ENCODE measurements at places on chromosomes 12 and 14.

- DNase-seq = no peak
Observed at GRCh38 chr14:56422703-56423213, 156.8 kb upstream of the TMEM260 start.

GRCh38 chr12:23987046-23987445, 37.6 kb upstream of the SOX5 start:
- no peak for DNase-seq

DNA sequence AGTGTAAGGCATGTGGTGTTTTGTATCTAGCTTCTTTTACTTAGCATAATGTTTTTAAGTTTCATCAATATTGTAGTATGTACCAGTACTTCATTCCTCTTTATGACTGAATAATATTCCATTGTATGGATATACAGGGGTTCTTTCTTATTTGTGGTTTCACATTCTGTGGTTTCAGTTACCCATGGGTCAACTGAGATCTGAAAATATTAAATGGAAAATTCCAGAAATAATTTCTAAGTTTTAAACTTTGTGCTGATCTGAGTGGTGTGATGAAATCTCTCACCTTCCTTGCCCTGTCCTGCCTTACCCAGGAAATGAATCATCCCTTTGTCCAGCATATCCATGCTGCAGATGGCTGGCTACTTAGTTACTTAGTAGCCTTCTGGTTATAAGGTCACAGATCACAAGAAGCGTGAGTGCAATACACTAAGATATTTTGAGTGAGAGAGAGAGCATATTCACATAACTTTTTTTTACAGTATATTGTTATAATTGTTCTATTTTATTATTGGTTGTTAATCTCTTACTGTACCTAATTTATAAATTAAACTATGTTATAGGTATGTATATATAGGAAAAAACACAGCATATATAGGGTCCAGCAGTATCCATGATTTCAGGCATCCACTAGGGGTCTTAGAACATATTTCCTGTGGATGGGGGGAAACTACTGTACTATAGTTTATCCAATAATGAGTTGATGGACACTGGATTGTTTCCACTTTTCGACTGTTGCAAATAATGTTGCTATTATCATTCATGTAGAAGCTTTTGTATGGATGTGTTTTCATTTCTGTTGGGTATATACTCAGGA, 59.6 kb upstream of the LRTM2 start:
- DNase-seq = no peak

GRCh38 chr12:66210840-66211239, 21.8 kb downstream of the IRAK3 start:
- DNase-seq = no peak

- no peak for DNase-seq
Observed at GRCh38 chr12:71160585-71160984, 2.8 kb upstream of the TSPAN8 start.

GRCh38 chr12:131616043-131616700, 94.7 kb upstream of the SFSWAP start:
- no peak for DNase-seq

GRCh38 chr12:128930606-128931005, 77.3 kb downstream of the GLT1D1 start:
- no peak for DNase-seq

- DNase-seq = no peak
Observed at GRCh38 chr12:55762646-55763045, 19.7 kb downstream of the GDF11 start.

- no peak for DNase-seq
Observed at GRCh38 chr14:69692594-69692993, 74.3 kb upstream of the SRSF5 start.

DNA sequence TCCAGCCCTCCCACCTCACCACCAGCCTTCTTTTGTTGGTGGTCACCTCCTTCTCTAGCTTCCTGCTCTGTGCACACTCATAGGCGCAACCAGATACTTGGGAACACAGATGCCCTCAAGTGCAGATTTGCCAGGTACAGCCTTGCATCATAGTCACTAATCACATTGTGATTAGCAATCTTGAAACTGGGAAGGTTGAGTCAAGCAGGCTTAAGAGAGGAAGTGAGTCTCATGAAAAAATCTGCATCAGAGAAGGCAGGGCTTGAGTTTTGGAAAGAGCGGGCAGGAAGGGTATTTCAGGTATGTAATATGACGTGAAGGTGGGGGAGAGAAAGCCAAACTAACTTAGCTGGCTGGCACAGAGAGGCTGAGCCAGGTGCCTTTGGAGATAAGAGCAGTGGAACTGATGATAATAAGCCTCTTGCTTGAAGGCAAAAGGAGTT, 2.7 kb upstream of the RABGGTA start:
- DNase-seq = no peak

GRCh38 chr12:65963862-65964240, 139.6 kb downstream of the HMGA2 start:
- DNase-seq = no peak

Data from aorta (tissue), 5 donors.